Activated CD4-positive, alpha-beta T cell treated with anti-CD3 and anti-CD28 coated beads for 1 hour (primary cell): ENCODE measurements at places on chromosomes 2 and 18.
A peak's percentile ranks its signal among the peaks of the same experiment; 100 is the strongest.

DNA sequence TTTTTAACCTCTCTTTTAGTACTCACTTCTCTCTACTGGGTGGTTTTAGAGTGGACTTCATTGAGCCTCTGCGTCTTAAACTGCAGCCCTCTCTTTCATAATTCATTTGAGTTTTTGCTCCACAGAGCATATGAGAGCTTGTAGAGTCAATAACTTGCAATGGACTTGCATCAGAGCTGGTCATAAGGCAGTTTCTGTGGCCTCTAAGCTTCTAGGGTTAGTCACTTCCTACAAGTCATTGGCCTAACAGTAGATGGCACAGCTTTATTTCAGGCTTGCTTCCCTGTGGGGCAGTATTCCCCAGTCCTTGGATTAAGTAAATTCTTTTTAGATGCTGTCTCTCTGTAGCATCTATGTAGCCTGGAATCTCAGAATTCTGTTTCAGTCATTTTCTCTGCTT lies 1435.7 kb downstream of the LRP1B start:
- no peak for DNase-seq

- no peak for DNase-seq
These were observed 301.0 kb upstream of the MGAT5 start for GRCh38 chr2:133952896-133953295.

GRCh38 chr2:86675511-86676015 lies 44.5 kb upstream of the RMND5A start:
- no peak for DNase-seq

DNA sequence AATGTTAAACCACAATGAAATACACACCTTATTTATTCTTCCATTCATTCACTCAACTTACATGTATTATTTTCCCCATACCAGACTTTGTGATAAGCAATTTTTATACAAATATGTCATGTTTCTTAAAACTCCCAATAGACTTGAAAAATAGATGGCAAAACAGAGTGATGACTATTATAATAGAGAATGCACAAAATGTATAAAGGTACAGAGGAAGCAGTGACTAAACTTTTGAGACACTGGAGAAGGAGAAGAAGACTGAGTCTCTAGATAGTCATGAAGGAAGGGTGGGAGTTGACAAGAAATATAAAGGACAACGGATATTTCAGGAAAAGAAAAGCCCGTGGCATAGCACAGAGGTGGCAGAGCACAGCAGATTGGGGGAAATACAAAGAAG lies 198.1 kb upstream of the SLC39A10 start:
- DNase-seq = no peak

GRCh38 chr18:50466634-50467033 lies 91.8 kb downstream of the SKA1 start:
- DNase-seq = no peak

DNA sequence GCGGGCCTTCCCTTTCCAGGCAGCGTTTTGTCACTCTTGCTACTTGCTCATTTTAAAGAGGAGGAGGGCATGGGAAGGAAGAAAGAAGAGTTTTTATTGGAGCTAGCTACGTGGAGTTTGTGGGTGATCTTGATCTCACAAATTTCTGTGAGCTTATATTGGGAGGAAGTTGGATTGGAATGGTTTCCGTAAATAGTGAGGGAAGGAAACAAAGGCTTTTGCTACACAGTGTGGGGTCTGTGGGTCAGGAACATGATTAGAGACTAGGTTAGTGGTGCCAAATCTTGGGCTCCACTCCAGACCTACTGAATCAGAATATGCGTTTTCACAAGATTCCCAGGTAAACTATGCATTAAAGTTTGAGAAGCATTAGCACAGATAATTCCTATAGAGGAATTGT lies 8.1 kb downstream of the RALB start:
- no peak for DNase-seq

- no peak for DNase-seq
These were observed 735.4 kb upstream of the FANCL start for GRCh38 chr2:58976375-58977071.

- no peak for DNase-seq
These were observed 72.4 kb downstream of the ID2 start for GRCh38 chr2:8754106-8754776.

DNA sequence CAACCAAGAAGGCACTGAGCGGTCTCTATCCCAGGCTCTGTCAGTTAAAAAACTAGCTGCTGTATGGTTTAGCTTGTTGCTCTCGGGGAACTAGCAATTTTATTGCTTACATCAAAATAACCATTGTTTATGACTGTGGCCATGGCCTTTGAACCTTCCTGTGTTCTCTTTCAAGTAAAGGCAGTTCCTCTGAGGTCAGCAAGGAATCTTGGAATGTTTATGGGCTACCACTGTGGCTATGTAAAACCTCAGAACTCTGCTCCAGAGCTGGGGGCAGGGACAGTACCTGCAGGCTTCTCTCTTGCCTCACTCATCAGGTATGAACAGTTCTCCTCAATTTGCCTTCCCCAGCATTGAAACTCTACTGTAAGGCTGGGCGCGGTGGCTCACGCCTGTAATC lies 416.0 kb upstream of the NETO1 start:
- no peak for DNase-seq

DNA sequence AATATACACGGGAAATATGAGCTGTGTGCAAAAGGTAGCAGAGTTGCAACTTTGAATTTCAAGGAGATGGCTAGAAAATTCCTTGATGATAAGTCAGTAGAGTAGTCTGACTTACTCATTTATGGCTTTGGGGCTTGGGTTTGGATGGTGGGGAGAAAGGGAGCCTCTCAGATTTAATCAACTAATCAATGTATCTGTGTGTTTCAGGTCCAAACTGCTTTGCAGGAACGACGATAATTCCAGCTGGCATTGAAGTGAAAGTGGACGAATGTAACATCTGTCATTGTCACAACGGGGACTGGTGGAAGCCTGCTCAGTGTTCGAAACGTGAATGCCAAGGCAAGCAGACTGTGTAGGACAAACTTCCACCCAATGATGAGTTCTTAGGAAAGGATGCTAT lies 164.6 kb downstream of the VWC2L start:
- no peak for DNase-seq

DNA sequence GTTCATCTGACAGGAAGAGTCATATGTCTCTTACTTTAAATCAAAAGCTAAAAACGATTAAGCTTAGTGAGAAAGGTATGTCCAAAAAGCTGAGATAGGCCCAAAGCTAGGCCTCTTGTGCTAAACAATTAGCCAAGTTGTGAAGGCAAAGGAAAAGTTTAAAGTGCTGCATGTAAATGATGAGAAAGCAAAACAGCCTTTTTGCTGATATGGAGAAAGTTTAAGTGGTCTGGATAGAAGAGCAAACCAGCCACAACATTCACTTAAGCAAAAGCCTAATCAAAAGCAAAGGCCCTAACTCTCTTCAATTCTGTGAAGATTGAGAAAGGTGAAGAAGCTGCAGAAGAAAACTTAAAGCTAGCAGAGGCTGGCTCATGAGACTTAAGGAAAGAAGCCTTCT lies 511.3 kb upstream of the FAM98A start:
- DNase-seq = no peak

GRCh38 chr2:68387408-68388350 lies 22.6 kb downstream of the PLEK start:
- no peak for DNase-seq

- DNase-seq = peak; percentile 3
These were observed 130.8 kb upstream of the HS6ST1 start for GRCh38 chr2:128449226-128450061.
